ENCODE measurements at places on chromosomes 5 and 9.

DNA sequence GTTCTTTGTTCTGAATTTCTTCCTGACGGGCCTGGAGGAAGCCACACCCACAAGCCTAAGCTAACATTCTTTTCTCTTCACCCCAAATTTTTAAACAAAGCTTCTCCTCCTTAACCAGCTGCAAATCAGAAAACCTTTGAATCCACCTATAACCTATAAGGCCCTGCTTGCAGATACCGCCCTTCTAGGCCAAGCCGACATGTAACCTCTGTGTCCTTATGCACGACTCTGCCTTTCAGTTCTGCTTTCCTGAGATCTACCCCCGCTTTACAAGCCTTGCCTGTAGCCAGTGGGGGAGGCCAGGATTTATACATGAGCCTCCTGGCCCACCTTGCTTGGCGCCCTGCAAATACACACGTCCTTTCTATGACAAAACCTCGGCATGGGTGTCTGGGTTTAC lies 19.3 kb downstream of the BRD9 start:
- no peak for DNase-seq

GRCh38 chr5:37198842-37199241 lies 50.3 kb downstream of the CPLANE1 start:
- DNase-seq: no peak

DNA sequence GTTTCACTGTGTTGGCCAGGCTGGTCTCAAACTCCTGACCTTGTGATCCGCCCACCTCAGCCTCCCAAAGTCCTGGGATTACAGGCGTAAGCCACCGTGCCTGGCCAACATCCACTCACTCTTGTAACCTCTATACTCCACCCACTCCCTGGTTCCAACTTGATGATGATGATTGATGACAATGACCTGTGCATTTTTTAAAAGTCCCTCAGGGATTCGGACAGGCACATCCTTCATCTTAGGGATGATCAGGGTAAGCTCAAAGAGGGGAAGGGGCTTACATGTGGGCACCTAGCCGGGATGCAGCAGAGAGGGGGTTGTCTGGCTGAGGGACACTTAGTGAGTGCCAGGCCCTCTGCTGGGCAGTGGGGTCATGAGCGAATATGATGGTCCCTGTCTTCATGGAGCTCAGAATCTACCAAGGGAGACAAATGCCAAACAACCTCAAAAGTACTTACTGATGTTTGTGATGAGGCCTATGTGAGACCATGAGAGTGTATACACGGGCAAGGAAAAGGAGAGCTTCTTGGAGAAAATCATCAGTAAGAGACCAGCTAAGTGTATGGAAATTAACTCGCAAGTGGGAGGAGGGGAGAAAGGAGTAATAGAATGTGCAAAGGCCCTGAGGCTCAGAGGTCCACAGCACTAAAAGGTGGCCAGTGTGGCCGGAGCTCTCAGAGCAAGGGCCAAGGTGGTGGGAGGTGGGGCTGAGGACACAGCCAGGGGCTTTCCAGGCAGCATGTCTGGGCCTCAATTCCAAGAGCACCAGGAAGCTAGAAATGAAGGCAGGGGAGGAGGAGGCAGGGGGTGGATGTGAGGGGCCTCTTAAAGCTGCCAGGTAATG lies 27.4 kb downstream of the LHX2 start:
- no peak for DNase-seq

DNA sequence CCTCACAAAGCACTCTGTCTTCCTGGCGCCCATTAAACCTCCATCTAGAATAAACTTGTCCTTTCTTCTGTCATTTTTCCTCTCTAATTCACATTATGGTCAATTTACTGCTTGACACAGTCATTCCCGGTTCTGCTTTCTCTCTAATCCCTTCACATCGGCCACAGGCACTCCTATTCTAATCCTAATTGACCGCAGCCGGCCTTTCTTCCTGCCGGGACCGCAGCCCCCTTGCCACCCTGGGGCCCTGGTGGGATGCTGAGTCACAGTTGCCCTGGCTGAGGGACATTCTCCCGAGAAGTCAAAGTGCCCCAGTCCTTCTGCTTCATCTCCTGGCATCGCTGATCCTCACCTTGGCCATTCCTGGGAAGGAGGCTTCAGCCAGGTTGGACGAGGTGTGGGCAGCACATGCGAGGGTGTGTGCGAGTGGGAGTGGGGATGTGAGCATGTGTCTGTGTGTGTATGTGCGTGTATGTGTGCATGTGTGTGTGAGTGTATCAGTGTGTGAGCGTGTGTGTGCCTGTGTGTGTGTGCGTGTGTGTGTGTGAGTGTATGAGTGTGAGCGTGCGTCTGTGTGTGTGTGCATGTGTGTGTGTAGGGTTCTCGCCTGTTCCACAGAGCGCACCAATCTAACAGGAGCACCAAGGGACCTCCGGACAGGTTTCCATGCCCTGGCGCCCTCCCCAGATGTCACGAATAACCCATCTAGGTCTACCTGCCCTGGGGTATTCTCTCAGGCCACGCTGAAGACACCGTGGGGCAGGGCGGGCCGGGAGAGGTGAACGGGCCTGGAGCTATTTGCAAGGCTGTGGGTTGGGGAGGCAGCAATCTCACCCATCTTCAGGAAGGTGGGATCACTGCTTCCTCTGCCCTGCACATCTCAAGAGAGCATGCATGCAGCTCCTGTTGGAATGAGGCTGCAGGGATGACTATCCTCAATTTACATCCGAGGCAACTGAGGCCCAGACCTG lies 191.2 kb downstream of the PAX5 start:
- no peak for DNase-seq

GRCh38 chr9:92715488-92716231 lies 45.7 kb upstream of the IPPK start:
- DNase-seq: no peak

DNA sequence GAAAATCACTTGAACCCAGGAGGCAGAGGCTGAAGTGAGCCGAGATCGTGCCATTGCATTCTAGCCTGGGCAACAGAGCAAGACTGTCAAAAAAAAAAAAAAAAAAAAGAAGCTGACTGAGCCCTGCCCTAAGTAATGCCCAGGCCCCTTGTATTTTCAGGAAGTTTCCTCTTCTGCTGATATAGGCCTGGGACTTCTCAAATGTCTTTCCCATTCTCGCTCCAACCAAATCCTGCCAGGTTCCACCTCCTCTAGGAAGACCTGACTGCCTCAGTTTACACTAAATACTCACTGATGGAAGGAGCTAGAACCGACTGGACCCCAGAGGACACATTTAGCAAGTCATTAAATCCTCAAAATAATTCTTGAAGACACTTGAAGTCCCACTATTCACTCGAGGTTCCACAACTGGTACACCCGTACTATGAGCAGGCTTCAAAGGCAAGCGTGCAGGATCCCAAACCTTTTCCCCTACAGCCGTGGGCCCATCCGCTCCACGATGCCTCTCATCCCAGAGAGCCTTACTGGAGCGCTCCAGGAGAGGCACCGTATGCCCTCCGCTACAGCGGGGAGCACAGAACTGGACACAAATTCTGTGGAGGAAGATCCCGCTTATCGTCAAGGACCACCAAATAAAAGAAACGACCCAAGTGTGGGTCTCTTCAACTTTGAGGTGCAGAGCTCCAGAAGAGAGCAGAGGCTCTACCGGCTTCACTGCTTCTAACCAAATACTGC lies 676 bp downstream of the NOL6 start:
- DNase-seq: no peak

- no peak for DNase-seq
Measured at GRCh38 chr5:123557907-123558306, 45.9 kb downstream of the CSNK1G3 start.

DNA sequence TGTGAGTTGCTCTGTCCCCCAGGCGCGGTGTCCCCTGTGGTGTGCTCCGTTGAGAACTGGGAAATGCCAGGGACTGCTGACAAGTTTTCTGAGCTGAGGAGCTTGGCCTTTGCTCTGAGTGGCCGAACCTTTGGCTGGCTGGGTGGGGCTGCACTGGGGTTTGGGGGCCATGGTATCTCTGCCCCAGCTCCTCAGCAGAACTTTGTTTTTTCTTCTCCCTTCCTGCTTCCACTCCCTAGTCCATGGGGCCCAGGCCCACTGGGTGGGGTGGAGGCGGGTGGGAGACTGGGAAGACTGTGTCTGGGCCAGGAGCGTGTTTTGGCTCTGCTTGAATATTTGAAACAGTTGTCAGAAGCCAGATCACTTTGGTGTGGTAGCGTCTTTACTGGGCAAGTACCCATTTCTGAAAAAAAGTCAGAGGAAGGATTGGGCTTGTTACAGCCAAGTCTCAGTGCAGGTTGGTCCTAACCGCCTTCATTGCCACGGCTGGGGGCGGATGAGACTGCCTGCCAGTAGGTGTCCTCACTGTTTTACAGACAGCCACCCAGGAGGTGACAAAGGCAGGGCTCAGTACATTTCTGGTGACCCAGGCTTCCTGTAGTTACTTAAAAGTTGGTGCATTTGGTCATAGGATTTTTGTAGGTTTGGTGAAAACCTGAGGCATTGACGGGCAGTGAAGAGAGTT lies 92.7 kb downstream of the DAB2IP start:
- DNase-seq: no peak

GRCh38 chr9:21789541-21790037 lies 12.8 kb upstream of the MTAP start:
- peak; percentile 26 for DNase-seq

GRCh38 chr5:135735831-135736230 lies 98.6 kb upstream of the SLC25A48 start:
- no peak for DNase-seq

GRCh38 chr9:124272118-124272517 lies 14.4 kb downstream of the NEK6 start:
- no peak for DNase-seq
